Renal cortex interstitium (tissue), 15 donors: ENCODE measurements at places on chromosomes 1 and 21. TPM values are rescaled to one million over a fixed set of nuclear protein-coding genes. Genes with fewer than 3 reads are reported as not detected.

Gene BRDT
- not detected for polyA plus RNA-seq

Gene TRIM58
- 2.2 TPM for polyA plus RNA-seq

Gene TRNP1
- 4.6 TPM for polyA plus RNA-seq

Gene HSD3B2
- 1.9 TPM for polyA plus RNA-seq

Gene OR2M3
- polyA plus RNA-seq: not detected

Gene IRF6
- 15.8 TPM for polyA plus RNA-seq

Gene OLIG2
- polyA plus RNA-seq: not detected

Gene SLAMF9
- polyA plus RNA-seq: not detected

Gene PTGFR
- polyA plus RNA-seq: 0.19 TPM

Gene CHD5
- 0.22 TPM for polyA plus RNA-seq

Gene PLA2G2C
- polyA plus RNA-seq: not detected

Gene CCT3
- 300 TPM for polyA plus RNA-seq

Gene MTMR11
- 26.6 TPM for polyA plus RNA-seq

Gene LRRN2
- polyA plus RNA-seq: 10.8 TPM

Gene RBP7
- 29.3 TPM for polyA plus RNA-seq

Gene IFNLR1
- 5.3 TPM for polyA plus RNA-seq

Gene SLC9A1
- 24.0 TPM for polyA plus RNA-seq

Gene ATP5PB
- polyA plus RNA-seq: 324 TPM

Gene MRAP
- not detected for polyA plus RNA-seq

Gene PLEKHA6
- 56.4 TPM for polyA plus RNA-seq

Gene UBL4B
- not detected for polyA plus RNA-seq

Gene MRPL9
- 131 TPM for polyA plus RNA-seq

Gene TCEA3
- 49.2 TPM for polyA plus RNA-seq

Gene FAM151A
- polyA plus RNA-seq: 23.1 TPM

Gene TRIM46
- polyA plus RNA-seq: 4.0 TPM
